Activated CD8-positive, alpha-beta memory T cell treated with anti-CD3 and anti-CD28 coated beads, Interleukin-2, amount 50 U/mL, for 4 hours (primary cell): ENCODE measurements at places on chromosomes 5 and 9.
A peak's percentile ranks its signal among the peaks of the same experiment; 100 is the strongest.

GRCh38 chr9:130680836-130681768, 12.5 kb upstream of the EXOSC2 start:
- peak; percentile 51 for DNase-seq

GRCh38 chr5:136563489-136563888, 198.1 kb upstream of the TRPC7 start:
- DNase-seq: no peak

DNA sequence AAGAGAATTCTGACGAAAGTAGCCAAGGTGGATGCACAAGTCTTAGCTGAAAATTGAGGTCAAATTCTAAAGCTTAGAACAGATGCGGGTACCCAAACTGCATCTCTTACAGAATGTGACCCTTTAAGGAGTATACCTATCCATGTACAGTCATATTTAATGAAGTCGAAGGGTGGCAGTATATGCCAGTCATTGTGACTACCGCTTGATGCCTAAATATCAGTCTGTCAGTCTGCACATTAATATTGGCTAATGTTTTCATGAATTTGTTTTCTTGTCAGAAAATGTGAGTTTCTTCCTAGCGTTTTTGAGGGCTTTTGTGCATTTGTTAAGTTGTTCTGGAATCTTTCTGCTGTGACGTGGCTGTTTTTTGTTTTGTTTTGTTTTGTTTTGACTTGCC, 264.5 kb upstream of the ELAVL2 start:
- DNase-seq: no peak

DNA sequence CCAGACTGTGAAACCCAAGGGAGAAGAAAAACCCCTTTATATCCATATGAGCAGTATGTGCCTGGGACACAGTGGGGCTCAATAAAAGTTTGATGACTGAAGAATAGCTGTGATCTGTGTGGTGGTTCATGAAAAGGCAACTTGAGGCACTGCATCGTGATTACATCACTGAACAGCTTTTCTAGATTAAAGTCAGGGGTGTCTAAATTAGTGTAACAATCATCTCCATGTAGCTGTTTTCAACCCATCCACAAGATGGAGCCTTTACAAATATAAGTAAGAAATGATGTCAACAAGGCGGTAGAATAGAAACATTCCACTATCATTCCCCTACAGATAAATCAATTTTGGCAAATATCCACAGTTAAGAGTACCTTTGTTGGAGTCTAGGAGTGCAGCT, 55.5 kb downstream of the PRRC1 start:
- no peak for DNase-seq

- no peak for DNase-seq
These were observed 92.1 kb upstream of the IER5L start for GRCh38 chr9:129270205-129270604.

DNA sequence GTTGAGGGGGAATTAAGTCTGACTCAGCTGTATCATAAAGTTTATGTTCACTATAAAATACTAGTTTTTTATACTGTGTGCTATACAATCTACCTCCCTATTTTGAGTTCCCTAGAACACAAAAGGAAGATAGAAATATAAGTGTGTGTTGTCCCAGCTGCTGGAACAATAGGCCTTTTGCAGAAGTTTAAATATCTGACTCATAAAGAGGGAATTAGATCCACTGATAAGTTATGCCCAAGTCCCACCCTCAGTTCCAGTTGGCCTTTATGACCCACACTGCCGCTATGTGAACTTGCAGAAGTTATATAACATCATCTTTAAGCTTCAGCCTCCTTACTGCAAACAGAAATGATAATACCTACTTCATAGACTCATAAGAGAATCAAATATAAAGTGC, 88.5 kb upstream of the DAB2 start:
- DNase-seq: no peak

- DNase-seq: no peak
These were observed 67.8 kb upstream of the NEURL1B start for GRCh38 chr5:172573120-172573882.

DNA sequence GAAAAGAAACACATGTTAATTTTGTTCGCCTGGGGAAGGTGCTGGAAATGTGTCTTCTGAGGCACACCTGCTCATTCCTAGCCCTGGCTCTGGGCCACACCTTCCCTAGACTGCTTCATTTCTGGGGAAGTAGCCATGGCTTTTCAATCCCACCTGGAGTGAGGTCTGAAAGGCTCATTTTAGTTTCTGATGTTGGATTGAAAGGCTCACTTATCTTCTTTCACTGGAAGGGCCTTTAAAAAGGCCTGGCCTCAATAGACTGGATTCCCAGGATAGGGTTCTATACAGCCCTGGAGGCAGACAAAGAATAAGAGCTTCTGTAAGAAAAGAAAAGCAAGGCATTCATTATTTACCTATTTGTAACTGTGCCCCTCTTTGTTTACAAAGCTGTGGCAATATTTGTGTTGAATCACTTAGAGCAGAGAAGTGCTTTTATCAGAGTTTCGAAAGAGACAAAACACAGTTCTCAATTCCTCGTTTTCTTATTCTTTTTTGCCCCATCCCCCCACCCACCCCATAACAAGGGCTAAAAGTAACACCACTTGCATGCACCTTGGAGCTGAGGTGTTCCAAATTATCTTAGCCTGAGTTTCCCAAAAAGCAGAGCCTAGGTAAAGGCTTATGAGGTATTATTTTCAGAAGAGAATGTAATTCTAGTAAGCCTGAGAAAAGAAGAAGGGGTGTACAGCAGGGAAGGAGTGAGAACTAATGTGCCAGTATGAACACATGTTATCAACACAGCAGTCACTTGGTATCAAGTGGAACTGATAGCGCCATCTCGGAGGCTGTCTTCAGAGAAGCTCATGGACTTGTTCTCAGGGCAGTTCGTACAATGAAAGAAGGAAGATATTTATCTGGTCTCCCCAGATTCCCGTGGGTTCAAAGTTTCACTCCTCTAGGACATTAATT, 413.1 kb downstream of the KCTD16 start:
- no peak for DNase-seq

DNA sequence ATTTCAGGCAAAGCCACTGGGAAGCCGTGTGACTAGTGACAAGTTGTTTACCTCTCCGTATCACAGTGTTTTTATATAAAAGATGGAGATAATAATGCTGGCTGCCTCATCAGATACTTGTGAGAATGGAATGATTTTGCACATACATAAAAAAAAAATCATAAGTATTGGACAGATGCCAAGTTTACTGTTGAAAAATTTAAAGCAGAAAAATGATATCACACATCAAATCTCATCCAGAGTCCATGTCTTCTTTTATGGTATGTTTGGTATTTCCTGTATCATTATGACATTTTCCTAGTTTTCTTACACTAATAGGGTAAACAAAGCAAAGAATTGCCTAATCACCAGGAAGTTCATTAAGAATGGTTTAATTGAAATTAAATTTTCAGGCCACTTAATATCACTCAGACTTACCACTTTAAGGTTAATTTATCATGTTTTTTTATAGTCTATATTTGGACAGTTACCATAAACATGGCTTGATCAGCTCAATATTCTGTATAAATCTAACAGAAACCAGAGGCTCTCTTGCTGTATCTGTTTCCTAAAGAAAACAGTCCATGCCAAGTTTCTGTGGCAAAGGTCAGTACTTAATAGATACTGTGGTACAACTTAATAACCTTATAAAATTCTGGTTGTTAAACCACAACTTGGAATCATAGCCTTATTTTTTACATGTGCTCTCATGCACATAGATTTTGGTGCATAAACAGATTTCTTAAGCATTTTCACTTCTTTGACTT, 656.5 kb upstream of the RIOK2 start:
- DNase-seq: no peak

DNA sequence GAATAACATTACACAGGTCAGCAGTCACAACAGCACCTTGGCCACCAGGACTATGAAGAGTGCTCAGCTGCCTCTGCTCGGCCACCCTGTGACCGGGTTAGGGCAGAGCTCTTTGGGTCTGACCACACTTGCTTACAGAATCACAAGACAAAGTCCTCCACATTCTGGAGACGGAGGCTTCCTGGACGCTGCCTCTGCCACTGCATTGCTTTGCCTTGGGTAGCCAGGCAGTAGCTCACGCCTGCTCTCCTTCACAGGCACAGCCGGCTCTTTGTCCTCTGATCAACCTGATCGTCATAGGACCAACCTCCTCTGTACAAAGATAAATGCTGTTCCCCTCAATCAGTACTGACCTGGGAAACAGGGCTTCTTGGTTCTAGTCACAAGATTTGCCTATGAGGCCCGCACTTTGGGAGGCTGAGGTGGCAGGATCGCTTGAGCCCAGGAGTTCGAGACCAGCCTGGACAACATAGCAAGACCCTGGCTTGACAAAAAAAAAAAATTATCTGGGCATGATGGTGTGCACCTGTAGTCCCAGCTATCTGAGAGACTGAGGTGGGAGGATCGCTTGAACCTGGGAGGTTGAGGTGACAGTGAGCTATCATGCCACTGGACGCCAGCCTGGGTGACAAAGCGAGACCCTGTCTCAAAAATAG, 128.4 kb upstream of the IER5L start:
- no peak for DNase-seq

DNA sequence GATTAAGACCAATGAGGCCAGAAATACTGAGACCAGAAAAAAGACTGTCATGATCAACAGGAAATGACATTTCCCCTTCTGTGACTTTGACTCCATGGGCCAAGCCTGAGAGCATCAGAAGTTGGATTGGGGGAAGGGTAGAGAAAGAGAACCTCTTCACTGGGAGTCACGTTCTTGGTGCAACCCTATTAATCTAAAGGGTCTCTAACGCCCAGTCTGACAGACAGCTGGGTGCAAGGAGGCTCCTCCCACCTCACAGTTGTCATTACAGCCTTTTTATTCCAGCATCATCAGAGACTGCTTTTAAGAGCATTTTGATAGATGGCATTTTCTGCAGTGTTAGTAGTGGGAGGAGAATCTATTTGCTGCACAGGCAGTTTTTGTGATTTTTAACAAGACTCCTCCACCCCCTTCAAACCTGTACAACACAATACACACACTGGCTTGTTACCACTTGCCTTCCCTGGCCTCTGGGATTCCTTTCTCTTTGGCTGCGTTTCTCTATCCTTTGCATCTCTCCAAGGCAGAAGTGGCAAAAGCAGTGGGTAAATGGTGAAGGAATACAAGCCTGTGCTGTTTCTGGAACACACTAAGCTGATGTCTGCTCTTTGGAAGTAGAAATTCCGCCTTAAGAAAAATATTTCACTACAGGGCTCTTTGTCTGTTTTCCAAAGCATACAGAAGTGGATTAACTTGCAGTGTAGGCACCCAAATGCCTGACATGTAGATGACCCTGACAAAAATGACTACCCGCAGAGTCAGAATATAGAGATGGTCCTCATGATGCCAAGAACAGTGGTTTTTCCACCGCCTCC, 310.4 kb upstream of the ZNF608 start:
- DNase-seq: no peak

DNA sequence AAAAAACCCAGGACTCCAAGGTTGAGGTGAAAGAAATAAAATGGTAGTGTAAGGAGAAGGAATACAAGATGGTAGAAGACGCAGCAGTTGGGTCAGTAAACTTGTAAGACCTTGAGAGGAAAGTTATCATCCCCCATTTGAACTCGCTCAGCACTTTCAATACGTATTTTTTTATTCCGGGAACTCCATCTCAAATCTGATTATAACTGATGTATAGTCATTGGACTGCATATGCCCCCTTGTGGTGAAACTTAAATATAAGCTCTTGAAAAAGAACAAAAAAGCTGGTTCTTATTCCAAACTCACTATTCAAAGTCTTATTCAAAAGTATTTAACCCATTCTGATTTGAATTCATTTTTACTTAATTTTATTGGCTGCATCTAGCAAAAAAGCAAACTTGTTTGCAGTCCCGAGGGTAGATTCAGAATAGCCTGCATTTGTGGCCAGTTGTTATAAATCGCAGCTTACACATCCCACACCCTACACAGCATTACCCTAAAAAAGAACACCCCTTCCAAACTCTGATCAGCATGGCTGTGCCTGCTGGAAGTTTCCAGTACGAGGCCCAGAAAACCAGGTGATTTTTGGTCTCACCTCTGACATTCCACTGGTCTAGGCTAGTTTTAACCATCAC, 118.0 kb downstream of the ESM1 start:
- no peak for DNase-seq
